ENCODE measurements at places on chromosomes 11 and 22.

- DNase-seq = no peak
Measured at GRCh38 chr22:27573280-27574001, 228.1 kb downstream of the MN1 start.

- DNase-seq = peak; percentile 4
Measured at GRCh38 chr22:48574776-48575617, 1252.7 kb downstream of the BRD1 start.

DNA sequence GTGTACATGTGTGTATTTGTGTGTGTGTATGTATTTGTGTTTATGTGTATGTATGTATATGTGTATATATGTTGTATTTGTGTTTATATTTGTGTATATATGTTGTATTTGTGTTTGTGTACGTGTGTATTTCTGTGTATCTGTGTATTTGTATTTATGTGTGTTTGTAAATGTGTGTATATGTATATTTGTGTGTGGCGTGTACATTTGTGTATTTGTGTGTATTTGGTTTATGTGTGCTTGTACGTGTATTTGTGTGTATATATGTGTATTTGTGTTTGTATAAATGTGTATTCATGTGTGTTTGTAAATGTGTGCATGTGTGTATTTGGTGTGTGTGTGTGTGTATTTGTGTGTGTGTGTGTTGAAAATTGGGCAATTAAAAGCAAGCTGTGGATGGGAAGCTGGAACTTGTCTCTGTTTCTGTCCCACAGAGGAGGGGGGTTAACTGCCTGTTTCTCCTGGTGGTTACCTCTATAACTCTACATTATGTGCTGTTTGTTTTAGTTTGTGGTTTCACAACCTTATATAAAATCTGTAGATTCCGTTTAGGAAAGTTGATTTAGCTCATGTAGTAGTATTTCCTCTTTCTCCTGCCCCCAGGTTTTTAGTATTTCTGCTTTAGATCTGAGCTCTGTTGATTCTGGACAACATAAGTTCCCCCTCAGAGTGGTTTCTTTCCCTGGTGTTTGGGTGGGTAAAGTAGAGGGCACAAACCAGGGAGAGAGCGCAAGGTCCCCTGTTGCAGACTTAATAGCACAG is 28.9 kb downstream of the AP2A2 start:
- no peak for DNase-seq

- DNase-seq = peak; percentile 15
Measured at GRCh38 chr11:67500831-67501715, 4.1 kb downstream of the PITPNM1 start.

GRCh38 chr11:36564376-36565030 is 3.3 kb upstream of the RAG1 start:
- peak; percentile 89 for DNase-seq

DNA sequence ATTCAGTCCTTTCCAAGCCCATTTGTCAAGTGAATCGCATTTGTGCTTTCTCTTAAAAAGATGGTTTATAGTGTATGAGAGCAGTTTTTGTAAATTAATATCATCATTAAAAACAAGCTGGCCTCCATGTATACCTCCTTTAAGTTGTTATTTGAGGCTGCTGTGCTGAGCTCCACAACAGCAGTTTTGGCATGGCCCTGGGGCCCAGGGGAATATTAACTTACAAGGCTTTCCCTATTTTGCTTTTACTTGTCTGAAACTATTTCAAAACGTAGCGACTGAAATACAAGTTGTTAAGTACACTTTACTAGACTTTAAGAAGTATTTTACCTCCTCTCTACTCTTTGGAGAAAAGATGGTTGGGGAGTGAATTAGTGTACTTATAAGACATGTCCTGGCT is 4.9 kb upstream of the BARX2 start:
- DNase-seq = no peak

DNA sequence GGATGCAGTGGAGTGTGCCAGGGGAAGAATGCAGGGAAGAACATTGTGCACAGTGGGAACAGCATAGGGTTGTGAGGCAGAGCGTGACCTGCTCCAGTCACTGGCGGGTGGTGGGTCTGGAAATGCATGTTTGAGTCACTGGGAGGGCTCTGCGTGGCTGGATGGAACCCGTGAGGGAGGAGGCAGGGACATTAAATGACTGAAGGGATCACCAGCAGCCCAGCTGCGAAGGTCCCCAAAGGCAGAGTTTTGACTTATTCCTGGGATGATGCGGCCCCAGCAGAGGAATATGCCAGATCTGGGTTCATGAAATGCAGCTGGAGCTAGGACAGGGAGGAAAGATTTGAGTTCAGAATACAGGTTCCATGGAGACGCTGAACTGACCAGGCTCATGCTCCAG is 104.0 kb upstream of the FGF3 start:
- DNase-seq = no peak

DNA sequence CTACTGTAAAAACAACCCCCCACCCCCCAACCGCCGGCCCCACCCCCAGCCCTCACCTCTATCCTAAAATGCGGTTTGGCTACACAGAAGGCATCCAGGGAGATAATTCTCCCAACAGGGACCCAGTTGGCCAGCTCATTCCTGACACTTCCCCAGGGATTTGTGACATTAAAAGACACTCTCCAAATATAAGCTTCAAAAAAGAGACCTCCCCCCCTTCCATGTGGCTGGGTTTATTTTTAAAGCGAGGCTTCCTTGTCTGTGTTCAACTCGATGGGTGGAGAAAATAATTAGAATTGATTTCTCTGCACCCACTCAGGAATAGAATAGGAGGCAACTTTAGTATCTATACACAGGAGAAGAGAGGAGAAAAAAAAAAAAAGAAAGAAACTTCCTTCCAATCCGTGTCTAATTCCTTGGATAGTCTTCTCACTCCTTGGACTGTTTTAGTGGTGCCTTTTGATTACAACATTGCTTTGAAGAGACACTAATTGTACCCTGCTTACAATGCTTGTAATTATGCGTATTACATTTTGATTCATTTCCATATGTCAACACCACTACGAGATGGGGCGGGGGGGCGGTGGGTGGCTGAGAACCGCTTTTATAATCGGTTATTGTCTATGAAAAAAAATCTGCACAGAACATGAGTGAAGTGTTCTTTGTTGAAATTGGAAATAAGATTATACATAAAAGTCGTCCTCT is 500.4 kb downstream of the MIAT start:
- no peak for DNase-seq

GRCh38 chr11:115390441-115390840 is 113.8 kb downstream of the CADM1 start:
- no peak for DNase-seq

DNA sequence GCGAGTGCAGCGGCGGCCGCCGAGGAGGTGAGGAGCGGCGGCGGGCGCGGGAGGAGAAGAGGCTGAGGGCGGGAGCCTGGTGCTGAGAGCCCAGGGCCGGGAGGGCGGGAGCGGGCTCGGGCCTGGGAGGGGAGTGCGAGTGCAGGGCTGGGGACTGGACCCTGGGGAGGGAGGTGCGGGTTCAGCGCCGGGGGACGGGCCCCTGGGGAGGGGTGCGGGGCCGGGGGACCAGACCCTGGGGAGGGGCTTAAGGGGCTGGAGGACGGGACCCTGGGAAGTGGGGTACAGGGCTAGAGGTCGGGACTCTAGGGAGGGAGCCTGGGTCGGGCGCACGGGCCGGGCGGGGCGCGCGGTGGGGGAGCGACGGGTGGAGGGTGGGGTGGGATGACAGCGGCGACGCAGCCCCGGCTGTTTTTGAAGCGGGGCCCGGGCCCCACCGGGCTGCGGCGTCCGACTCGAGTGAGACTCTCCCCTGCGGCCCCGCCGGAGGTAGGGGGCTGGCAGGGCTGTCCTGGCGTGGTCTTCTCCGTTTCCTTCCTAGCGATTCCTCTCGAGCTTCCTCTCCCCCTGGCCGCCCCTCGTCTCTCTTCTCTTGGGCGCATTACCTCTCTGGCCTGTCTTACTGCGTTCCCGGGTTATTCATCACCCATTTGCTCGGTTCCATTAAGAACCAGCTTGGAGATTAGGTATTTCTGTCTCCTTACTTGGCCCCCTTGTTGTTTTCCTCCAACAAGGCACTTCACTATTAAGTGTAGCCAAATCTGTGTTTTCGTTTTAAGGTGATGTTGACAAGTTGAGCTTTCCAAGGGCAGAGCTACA is 754 bp downstream of the NUP50 start:
- peak; percentile 56 for DNase-seq

DNA sequence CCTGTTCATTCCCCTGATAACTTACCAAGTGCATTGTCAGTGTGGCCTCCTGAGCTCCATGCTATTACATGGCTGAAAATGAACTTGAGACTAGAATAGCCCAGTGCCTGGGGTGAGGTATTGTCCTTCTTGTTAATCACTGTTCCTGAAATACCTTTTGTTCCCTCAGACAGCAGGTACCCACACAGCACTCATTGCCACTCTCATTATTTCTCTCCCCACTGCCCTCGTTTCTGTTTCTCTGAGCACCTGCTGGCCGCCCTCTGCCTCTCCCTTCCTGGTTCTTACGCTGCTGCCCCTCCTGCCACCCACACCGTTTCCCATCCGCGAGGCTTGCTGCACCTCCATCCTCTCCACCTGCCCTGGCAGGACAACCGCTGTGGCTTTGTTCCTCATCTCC is 36.9 kb upstream of the RAB1B start:
- DNase-seq = no peak

DNA sequence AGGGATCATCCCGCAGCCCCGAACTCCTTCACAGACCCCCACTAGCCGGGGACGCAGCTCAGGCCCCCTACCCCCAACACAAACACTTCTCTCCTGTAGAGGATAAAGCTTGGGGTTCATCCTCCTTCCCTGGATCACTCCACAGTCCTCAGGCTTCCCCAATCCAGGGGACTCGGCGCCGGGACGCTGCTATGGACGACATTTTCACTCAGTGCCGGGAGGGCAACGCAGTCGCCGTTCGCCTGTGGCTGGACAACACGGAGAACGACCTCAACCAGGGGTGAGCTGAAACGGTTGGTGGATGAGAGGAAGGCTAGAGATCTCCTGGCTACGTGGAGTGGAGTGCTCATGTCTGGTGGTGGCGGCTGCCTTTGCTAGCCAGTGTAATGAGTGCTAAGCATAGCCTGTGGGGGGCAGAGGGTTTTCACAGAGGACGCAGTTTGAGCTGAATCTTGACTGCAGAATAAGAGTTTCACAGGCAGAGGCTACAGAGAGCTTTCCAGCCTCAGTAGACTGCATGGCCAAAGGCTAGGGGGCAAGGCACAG is 580 bp downstream of the ILK start:
- DNase-seq = peak; percentile 81

GRCh38 chr22:34395370-34395769 is 475.1 kb upstream of the LARGE1 start:
- DNase-seq = no peak

GRCh38 chr11:90532125-90532524 is 309.3 kb upstream of the CHORDC1 start:
- DNase-seq = no peak

GRCh38 chr11:79447038-79447786 is 6.4 kb upstream of the TENM4 start:
- no peak for DNase-seq

DNA sequence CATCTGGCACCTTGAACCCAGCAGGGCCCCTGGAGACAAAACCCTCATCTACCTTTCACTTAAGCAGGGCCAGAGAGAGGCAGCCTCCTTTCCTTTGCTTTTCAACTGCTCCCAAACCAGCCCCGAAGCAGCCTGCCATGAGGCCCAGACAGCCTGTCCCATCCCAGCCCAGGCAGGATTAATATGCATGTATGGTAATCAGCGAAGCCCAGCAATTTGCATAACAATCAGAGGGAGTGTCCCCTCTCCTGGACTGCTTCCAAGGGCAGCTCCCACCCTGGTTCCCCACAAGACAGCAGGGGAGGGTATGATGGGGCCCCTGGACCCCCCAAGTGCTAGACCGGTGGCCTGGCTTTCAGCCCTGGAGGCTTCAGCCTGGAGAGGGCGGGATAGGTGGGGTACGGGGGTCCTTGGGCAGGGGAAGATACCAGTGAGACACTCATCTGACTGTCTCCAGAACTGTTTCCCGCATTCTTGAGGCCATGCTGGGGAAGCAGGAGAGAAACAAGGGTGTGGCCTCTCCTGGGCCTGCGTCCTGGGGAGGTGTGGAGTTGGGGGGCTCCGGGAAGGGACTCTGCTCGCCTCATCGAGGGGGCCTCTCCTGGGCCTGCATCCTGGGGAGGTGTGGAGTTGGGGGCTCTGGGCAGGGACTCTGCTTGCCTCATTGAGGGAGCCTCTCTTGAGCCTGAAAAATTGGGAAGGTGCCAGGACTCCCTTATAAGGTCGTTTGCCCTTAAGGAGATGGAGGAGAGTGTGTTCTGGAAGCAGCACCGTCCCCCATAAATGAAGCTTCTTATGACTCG is 93.2 kb upstream of the PRR5 start:
- DNase-seq = no peak

DNA sequence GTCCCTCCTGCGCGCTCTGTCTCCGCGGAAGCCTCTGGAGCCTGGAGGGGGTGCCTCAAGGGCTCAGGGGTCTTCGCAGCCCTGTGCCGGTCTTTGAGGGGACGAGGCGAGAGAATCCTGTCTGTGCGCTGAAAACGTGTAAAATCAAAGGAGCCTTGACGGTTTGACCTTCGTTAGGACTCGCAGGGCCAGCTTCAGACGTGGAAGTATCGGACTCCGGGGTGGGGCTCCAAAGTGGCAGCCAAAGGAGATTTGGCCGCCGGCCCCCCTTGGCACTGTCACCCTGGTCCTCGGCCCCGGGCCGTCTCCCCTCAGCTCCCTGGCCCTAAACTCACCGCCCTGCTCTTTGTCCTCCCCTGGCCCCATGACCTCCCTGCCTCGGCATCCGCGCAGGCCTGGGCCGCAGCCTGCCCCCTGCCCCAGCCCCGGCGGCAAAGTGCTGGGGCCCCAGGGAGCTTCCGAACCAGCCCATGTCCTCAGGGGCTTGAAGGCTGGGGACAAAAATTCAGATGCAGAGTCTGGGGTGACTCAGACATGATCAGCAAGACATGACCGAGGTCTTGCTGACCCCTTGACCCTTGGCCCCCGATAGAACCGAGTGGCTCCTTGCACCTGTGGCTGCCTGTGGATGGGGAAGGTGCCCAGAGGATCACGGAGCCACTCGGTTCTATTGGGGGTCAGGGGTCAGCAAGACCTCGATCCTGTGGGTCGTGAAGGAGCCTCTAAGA is 6.9 kb upstream of the PHRF1 start:
- no peak for DNase-seq

- peak; percentile 98 for DNase-seq
Measured at GRCh38 chr22:31080848-31081649, at the start of gene SMTN. TSS of gene SMTN (plus strand) at chr22:31081318. CDS start at chr22:31083259, 1,941 bp downstream.

DNA sequence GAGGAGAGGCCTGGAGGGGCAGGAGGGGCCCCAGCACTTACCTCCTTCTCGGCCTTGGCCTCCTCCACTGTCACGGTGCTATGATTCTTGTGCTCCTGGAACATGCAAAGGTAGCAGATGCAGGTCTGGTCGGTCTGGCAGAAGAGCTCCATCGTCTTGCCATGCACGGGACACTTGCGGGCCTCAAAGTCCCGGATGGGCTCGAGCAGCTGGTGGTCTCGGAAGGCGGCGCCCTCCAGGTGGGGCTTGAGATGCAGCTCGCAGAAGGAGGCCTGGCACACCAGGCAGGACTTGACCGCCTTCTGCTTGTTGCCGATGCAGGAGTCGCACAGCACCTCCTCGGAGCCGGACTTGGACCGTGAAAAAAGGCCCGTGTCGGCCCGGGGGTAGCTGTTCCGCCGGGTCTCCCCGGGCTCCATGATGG is 714 bp downstream of the TRIM29 start:
- DNase-seq = no peak
